Lung (tissue), 17 donors: ENCODE measurements at places on chromosomes 12 and 14.

- no peak for DNase-seq
Measured at GRCh38 chr12:129561304-129561703, 342.5 kb downstream of the TMEM132D start.

DNA sequence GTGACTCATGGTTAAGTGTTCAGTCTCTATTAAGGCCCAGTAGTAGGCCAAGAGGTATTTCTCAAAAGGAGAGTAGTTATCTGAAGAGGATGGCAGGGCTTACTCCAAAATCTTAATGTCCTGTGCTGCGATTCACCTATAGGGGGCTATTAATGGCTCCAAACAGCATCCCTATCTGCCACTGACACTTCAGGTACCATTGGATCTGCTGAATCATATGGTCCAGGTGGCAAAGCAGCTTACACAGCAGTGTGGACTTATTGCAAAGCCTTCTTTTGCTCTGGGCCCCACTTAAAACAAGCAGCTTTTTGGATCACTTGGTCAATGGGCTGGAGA, 60.8 kb upstream of the ATP2B1 start:
- DNase-seq: no peak

- no peak for DNase-seq
Measured at GRCh38 chr12:110661337-110661972, 27.5 kb downstream of the HVCN1 start.

DNA sequence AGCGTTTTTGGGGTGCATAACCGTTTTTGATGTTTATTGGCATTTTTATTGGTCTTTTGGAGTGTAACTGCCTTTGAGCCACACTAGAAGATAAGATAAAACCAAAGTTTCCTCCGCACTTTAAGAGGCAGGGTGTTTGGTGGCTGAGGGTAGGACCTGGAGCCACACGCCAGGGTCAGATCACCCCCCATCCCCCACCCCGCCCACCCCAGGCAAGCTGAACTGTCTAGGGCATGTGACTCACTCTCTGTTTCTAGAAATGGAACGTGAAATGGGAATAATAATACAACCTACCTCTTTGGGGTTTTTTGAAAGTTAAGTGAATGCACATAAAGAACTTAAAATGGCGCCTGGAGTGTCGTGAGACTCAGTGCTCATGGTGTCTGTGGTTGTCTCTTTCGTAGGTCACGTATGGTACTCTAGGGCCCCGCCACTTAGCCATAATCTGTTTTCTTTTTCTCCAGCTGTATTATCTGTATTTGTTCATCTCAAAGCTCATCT, 56.0 kb downstream of the PPP2R5C start:
- no peak for DNase-seq
